Stimulated activated CD8-positive, alpha-beta memory T cell treated with anti-CD3 and anti-CD28 coated beads, Interleukin-4, amount 100 ng/mL, for 1 hour (primary cell): ENCODE measurements at places on chromosomes 6 and 20.

- DNase-seq: no peak
Observed at GRCh38 chr20:3843490-3843889, 3.1 kb upstream of the MAVS start.

DNA sequence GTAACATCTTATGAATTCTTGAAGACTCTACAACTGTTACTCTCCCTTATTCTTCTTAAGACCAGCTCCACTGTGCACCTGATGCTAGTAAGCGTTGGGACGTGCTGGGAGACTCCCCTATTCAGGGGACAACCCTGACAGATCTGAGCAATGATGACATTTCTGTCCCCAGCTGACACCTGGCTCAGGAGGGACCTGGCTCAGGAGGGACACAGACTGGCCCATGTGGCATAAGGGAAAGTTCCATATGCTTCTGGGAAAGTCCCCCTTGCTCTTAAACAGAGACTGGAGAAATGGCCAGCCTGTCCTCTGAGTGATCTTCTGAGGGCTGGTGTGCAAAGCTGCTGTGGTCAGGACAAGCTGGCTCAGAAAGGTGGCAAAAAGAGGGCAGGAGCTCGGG lies 10.0 kb upstream of the CD93 start:
- no peak for DNase-seq

- DNase-seq: no peak
Observed at GRCh38 chr20:58709703-58710039, 17.1 kb downstream of the NPEPL1 start.

DNA sequence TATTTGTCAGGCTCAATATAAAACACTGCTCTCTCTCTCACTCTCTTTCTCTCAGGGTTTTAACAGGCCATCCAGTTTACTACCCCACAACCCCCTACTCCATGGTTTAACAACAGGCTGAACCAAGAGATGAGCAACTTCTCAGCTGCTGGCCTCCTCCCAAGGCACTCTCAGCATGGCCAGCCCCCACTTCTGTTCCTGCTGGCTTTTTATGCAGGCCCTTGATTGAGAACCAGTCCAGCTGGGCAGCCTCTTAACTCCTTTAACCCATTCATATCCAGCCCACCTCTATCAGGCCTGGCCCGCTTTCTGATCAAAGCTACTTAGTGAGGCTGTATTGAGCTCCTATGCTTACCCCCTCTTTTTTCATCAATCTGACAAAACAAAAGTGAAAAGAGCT lies 346.8 kb upstream of the POU3F2 start:
- DNase-seq: no peak

DNA sequence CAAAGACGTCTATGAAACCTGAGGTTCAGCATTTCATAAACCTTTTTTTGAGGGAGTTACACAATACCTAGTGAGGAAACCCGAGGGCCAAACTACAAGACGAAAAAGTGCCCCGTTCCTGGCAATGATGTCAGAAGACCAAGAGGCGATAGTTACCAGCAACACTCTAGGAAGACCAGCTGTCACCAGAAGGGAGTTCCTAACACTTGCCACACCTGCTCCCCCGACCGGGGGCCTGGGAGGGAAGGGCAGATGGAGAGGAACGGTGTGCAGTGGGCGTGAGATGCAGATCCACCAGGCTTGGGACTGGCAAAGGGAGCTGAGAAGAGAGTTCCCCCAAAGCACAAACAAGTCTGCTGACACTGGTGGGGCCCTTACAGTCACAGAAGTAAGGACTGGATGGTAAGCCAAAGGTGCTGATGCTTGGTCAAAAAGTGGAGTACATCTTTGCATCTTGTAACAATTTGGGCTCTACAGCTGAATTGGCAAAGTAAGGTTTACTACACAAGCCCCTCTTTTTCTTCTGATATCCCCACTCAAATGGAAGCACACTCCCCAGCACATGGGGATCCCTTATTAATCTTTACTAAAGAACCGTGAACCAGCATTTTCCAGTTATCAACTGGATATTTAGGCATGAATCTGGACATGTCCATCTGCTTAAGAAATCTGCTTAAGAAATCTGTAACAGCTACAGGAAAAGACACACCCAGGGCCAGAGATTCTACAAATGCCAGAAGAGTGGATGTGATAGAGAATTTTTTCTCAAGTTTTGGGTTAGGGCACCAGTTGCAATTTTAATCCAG lies 38.5 kb downstream of the PANK2 start:
- no peak for DNase-seq

GRCh38 chr20:37315452-37316110 lies 26.1 kb downstream of the MANBAL start:
- DNase-seq: no peak

DNA sequence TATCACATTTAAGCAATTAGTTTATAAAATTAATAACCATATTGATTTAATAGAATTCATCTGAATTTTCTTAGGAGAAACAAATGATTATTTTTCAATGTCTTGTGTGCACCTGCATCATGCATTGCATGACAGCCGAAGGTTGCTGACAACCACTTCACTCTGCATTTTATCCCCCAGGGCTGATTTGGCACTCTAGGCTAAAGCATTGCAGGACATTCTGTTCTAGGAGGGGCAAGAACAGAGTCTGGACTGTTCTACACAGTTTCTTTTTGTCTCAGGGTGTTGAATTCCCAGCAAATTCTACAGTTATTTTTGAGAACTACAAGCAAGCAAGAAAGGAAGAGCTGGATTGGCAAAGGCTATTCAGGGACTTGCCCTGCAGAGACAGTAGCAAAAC lies 570.4 kb upstream of the EYS start:
- no peak for DNase-seq

GRCh38 chr20:34011275-34011674 lies 17.6 kb downstream of the RALY start:
- no peak for DNase-seq

DNA sequence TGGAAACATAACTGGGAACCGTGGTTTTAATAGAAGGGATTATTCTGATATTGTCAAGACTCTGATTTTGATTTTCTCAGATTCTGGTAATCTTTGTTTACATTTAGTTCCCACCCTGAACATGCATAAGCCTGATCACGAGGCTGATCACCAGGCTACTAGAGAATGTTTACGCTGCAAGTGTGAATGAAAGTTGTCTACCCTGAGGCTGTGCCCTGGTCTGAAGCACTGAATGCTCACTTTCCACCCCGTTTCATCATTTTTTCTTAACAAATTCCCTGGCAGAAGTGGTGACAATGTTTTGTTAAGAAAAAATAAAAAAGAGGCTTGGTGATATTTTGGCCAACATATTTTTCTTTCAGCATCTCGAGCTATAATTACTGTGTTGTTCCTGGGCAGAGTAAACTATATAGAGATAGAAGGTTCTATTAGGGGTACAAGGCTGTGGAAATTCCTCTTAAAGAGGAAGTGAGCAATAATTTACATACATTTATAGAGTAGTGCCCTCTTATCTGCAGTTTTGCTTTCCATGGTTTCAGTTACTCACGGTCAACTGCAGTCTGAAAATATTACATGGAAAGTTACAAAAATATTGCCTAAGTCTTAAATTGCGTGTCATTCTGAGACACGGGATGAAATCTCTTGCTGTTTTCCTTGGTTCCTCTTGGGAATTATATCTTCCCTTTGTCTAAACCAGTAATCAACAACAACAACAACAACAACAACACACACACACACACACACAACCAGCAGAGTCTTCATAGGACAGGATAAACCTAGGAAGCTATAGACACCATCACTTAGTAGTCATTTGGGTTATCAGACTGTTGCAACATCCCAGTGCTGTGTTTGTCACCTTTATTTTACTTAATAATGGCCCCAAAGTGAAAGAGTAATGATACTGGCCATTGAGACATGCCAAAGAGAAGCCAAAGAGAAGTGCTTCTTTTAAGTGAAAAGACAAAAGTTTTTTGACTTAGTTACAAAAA lies 566.6 kb upstream of the CITED2 start:
- DNase-seq: no peak
